ENCODE measurements at places on chromosomes 2 and 18.

DNA sequence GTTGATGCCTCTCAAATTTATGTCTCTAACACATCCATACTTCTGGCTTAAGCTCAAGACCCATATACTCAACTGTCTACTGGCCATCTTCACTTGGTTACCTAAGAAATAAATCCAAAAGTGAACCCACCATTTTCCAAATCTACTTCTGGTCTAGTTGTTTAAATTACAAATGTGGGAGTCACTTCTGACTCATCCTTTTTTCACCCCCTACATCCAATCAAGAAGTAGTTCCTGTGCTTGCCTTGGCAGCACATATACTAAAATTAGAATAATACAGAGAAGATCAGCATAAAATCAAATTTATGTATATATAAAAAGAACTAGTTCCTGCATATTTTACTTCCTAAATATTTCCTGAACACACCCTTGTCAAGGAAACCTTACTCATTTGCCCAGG is 53.6 kb downstream of the STRN start:
- no peak for DNase-seq

DNA sequence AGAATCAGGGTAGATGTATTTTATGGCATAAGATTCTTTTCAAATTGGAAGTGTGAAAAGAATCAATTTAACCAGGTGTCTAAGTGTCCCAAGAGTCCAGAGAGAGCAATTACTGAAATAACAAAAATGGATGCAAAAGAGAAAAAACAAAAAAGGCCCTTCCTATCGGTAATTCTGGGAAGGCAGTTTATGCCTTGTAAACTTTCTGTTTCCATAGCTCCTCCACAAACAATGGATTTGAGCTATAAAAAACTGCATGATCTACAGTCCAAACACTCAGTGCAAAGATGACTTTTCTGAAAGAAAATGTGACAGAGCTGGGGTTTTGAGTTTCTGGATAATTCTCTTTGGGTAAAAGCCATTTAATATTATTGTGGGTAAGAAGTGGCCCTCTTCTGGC is 366.1 kb downstream of the EN1 start:
- no peak for DNase-seq

- no peak for DNase-seq
Measured at GRCh38 chr2:179170901-179171300, 93.7 kb downstream of the SESTD1 start.

- no peak for DNase-seq
Measured at GRCh38 chr2:16103614-16104314, 163.4 kb downstream of the MYCN start.

DNA sequence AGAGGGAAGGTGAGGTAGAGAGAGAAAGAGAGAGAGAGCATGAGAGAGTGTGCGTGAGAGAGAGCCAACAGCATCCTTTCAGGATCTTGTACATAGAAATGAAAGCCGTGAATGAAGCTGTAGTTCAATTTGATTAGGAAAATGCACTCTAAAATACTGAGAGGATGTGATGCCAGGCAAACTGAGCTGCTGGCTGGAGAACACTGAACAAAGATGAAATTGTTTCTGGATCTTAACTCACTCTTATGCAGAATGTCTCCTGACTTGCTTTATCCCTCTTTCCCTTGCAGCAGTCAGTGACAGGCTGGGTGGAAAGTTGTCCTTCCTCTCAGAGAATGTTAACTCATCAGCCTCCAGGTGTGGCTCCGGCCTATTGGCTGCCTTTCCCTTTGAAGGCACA is 10.7 kb downstream of the LYPD1 start:
- DNase-seq, result no peak

- no peak for DNase-seq
Measured at GRCh38 chr2:28752631-28753376, 1.2 kb downstream of the PPP1CB start.

GRCh38 chr2:240467149-240467642 is 31.7 kb downstream of the GPC1 start:
- no peak for DNase-seq

DNA sequence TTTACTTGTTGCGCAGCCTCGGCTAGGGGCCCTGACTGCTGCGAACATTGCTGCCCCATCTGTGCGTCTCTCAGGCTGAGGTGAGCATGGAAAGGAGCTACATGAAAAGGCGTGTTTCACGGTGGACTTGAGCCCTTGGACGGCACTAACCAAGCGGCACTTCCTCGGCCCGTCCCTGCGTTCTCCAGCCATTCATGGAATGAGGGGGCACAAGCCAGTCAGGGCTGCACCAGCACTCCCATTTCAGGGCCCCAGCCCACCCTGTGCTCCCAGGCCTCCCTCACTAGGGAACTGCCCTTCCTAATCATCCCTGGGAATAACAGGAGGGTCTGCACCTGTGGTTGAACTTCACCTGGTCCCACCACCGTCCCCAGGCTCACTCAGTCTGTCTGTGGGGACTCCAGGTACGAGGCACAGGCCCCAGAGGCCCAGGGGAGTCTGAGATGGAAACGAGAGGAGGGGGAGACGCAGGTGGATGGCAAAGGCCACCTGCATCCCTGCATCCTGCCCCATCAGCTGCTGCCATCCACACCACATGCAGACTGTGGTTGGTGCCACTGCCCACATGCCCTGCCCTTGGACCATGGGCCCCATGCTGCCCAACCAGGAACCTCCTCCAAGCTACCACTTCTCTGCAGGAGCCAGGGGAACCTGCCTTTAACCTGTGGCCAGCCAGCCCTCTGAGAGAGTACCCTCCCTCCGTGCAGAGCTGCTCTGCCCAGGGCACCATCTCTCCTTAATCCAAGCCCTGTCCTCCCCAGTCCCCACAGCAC is 99.7 kb downstream of the EIPR1 start:
- DNase-seq, result no peak

GRCh38 chr2:20488782-20489181 is 41.9 kb downstream of the RHOB start:
- no peak for DNase-seq

Data from stimulated activated CD8-positive, alpha-beta memory T cell treated with anti-CD3 and anti-CD28 coated beads, Interleukin-2, amount 100 ng/mL, for 1 hour (primary cell).